ENCODE measurements at places on chromosomes 5 and 9. TPM values are rescaled to one million over a fixed set of nuclear protein-coding genes. Genes with fewer than 3 reads are reported as not detected.

DNA sequence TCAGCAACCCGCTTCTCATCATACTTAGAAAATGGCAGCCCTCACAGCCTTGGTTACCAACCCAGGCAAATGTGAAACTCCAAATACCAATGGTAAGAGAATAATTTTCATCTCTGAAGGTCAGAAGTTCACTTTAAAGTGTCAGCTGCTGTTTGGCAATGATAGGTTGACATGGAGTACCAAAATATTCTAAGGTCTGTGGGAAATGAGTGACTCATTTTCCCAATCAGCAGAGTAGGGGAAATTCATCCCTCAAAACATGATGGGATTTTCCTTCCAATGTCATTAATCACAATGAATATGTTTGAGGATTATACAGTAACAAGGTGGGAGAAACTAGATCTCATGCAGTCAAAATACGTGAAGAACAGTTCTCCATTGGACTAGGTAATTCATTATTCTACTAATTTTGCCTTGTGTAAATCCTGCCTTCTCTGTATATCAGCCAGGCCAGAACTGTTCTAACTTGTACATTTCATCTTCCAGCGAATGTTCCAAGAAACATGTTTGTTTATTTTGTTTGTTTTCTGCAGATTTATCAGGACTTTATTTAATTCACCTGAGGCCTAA is 53.1 kb upstream of the ERBIN start:
- peak; percentile 50 for DNase-seq

Gene COX7C
- 476 TPM for polyA plus RNA-seq

GRCh38 chr5:85512896-85513295 is 1104.8 kb upstream of the COX7C start:
- no peak for DNase-seq

Gene BTNL8
- not detected for polyA plus RNA-seq

Gene STK32A
- polyA plus RNA-seq: not detected

DNA sequence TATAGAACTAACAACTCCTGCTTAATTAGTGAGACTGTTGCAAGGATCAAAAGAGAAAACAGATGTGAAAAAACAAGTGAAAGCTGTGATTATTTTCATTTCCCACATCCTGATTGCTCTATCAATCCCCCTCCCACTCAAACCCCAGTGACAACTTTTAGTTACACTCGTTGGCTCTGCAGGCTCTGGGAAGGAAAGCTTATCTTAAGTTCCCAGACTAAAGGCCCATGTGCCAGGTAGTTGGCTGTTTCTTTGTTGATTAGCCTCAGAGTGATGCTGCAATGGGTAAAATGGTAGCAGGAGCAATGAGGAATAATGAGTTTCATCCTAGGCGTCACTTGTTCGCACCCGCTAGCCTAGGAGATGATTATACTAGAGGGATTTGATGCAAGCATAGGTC is 133.3 kb upstream of the IFNE start:
- no peak for DNase-seq

GRCh38 chr9:8489835-8490234 is 690.3 kb upstream of the DMAC1 start:
- DNase-seq: no peak

Gene IFNA21
- not detected for polyA plus RNA-seq

Gene SNX24
- polyA plus RNA-seq: 2.9 TPM

Gene ELOVL7
- polyA plus RNA-seq: 0.01 TPM

GRCh38 chr9:27432308-27432707 is 91.8 kb upstream of the IFNK start:
- no peak for DNase-seq

DNA sequence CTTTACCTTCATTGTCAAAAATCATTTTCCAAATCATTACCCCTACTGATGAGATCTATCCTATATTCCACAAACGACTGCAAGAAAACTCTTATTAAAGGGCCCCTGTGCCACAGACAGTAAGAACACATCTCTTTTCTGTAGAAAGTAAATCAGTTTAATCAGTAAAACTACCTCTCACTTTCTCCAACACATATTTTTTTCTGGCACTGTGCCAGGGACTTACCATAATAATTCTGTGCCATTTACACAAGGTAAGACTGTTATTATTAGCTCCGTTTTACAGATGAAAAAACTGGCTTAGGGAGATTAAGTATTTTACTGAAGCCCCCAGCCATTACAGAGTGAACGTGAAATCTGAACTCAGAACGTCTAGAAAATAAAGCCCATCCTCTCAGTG is 587.0 kb upstream of the COX7C start:
- DNase-seq: no peak

GRCh38 chr5:158769079-158769478 is 330.6 kb downstream of the EBF1 start:
- peak; percentile 27 for DNase-seq

- no peak for DNase-seq
These were observed 80.0 kb upstream of the GRHPR start for GRCh38 chr9:37342493-37342892.

GRCh38 chr9:132662152-132662945 is 7.4 kb downstream of the DDX31 start:
- DNase-seq: no peak

Gene TRPM3
- 0.17 TPM for polyA plus RNA-seq

Gene SAXO1
- polyA plus RNA-seq: not detected

Gene FAM221B
- not detected for polyA plus RNA-seq

DNA sequence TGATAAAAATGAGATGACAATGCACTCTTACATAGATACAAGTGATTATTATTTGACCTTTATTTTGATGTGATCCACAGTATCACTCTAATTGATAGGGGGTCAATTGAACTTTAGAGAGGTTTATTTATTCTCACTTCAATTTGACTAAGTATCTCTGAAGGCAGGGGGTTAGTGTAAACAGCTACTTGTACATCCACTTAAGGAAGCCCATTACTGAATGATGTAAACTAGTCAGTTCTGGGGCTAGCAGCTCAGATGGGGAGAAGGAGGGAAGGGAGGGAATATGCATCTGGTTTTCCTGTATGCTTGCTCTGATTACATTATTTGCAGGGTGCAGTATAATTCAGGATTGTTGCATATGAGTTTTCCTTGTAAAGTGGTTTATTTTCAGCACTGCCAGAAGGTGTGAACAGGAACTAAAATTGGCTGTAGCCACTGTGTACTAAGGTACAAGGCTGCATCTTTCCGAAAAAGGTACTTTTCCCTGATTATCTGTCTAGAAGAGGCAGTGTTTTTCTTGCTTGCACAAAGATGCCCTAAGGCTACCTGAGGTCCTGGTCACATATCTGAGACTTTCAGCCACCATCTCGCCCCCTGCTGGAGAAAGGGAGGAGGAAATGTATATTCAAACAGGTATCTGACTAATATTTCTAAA is 51.2 kb downstream of the MRPS27 start:
- peak; percentile 70 for DNase-seq

- no peak for DNase-seq
These were observed 108.7 kb upstream of the SSBP2 start for GRCh38 chr5:81859624-81860023.

DNA sequence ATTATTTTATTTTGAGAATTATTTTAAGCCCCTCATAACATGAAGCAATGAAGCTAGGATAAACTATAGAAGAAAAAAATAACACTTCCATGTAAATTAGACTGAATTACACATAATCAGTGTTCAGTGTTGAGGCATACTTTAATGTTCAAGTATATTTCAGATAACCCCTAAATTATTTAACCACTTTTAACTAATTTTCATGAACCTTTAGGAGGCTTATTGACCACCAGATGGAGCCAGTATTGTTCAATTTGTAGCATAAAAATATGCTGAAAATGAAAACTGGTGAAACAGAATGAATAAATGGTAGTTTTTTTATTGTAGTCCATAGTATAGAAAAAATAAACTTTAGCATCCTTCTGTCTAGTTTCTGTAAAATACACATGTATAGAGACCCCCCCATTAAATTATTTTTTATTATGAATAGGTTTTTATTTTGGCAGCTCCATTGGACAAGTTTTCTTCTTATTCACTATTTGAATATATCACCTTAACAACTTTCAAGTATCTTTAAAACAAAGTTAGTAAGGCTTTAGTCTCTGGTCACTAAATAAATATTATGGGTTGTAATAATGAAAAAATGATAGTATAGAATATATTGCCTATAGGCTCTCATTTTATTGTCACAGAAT is 190.1 kb downstream of the CWC27 start:
- peak; percentile 43 for DNase-seq

DNA sequence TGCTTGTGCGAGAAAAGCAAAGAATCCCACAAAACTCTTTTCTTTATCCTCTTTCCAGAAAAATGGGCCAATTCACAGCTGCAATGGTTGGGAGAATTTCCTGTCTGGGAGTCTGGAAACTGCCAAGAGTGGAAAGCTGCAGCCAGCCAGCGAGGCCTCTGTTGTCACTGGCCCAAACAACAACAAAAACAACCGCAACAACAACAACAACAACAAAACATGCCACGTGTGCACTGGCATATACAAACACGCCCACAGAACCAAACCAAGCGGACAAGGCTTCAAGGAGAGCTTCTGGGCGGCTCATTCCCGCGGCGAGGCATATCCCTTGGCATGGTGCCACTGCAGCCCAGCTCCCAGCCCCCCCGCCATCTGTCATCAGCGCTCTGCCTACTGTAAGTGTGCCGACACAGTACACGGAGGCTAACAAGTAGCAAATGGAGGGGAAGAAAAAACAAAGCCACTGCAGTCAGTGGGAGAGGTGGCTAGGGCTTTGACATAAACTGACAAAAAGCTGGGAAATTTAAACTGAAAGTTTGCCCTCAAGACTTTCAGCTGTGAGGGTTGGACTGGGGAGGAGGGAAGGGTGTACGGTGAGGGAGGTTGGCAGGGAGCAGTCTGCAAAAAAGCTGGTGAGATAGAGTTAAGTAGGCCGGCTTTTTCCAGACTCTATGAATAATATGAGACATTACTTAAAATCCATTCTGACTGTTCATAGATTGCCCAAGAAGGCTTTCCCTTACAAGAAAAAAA is 165.0 kb upstream of the ZNF462 start:
- peak; percentile 12 for DNase-seq

GRCh38 chr9:131028931-131029573 is 20.1 kb downstream of the LAMC3 start:
- no peak for DNase-seq

Gene DOCK2
- 0.62 TPM for polyA plus RNA-seq

GRCh38 chr5:135443161-135443960 is 3.8 kb downstream of the DCANP1 start:
- no peak for DNase-seq

GRCh38 chr5:111132731-111133435 is 40.7 kb downstream of the WDR36 start:
- no peak for DNase-seq

Gene FANCG
- polyA plus RNA-seq: 31.6 TPM

- DNase-seq: no peak
These were observed 3.6 kb downstream of the MACROH2A1 start for GRCh38 chr5:135395451-135395850.

- DNase-seq: no peak
These were observed 153.7 kb upstream of the GPR151 start for GRCh38 chr5:146669656-146670055.

- DNase-seq: no peak
These were observed 189.1 kb downstream of the ADGRV1 start for GRCh38 chr5:90747693-90748092.

DNA sequence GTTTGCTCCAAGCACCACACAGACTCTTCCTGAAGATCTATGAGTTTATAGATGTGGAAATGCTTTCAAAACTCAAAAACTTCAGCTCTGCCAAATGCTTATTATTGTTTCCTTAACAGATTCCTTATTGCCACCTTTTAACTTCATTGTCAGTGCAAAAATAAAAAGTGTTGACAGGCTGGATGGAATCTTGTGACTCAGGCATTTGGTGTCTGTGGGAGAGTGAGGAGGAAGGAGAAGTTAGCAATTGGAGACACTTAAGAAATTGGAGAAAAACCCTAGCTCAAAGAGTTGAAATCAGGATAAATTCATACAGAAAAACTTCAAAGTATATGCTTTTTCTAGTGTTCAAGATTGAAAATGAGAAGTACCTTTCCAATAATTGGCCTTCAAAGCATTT is 140.6 kb upstream of the PUM3 start:
- DNase-seq: no peak

DNA sequence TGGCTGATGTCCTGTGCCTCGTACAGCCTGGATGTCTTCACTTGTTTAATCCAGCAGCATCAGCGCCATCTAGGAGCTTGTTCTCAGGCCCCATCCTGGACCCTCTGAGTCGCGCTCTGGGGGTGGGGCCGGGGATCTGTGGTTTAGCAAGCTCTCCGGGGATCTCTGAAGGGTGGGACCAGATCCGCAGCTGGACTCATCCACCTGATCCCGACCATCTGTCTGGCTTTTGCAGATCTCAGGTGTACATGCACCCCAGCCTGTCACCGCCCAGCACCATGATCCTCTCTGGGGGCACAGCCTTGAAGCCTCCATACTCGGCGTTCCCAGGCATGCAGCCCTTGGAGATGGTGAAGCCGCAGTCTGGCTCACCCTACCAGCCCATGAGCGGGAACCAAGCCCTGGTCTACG is 15.1 kb upstream of the POMT1 start:
- DNase-seq: no peak

- DNase-seq: no peak
These were observed 67.8 kb upstream of the TAF11L2 start for GRCh38 chr5:17430241-17430640.

Gene OTP
- polyA plus RNA-seq: not detected

- peak; percentile 83 for DNase-seq
These were observed 138.9 kb upstream of the RUSC2 start for GRCh38 chr9:35350827-35351549.

DNA sequence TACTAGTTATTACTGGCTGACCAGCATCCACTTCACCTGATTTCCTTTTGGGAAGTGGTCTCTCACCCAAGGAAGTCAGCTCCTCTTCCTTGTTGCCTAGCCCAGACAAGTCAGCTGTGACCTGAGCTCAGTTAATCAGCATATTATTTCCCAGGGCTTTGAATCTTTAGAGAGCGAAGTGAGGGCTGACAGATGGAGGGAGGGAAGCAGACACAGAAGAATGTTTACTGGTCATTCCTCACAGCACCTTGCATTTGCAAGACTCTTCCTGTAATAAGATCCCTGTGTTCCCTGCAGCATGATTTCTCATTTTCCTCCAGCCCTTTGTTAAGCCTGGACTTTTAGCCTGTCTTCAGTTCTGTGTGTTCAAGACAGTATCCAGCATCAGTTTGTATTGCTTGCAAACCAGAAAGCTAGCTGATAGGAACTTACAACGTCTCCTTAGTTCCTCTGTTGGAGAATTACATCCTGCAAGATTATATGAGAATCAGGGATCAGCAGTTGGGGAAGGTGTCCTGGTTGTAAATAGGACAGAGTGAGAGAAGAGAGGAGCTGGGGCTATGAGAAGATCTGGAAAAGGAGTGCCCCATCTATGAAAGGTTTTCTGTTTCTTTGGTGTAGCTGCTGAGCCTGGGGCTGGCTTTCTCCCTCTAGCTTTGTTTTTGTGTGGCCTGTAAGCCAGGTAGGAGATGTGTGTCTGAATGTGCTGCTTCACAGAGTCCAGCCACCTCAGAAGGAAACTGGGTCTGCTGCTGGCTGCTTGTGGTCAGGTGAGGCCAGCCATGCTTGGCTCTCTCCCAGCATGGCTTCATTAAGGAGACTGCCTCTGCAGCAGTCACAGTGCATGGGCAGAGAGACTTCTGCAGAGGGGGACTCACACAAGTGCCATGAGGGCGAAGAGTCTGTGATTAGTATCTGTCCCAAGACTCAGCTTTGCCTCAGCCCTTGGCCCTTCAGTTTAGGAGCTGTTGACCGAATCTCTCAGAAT is 50.3 kb downstream of the MAN2A1 start:
- DNase-seq: peak; percentile 56

GRCh38 chr5:106172681-106173532 is 1497.8 kb downstream of the EFNA5 start:
- no peak for DNase-seq
